ENCODE measurements at places on chromosomes 2 and 18.

DNA sequence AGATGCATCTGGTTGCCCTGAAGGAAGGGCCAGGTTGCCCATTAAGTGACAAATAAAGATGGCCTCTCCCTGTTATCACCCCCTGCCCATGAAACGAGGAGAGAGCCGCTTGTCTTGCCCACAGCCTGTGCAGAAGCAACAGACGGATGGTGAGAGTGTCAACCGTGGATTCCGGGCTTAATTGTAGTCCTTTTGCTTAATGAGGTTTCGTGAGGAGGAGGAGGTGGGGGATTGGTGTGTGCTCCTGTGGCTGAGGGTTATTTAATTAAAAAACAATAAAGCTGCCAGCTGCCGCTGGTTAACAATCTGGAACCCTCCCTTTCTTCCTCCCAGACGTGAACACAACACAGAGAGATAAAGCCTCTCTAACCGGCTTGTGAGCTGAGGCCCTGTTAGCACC is 188.0 kb upstream of the PARD3B start:
- DNase-seq = no peak

DNA sequence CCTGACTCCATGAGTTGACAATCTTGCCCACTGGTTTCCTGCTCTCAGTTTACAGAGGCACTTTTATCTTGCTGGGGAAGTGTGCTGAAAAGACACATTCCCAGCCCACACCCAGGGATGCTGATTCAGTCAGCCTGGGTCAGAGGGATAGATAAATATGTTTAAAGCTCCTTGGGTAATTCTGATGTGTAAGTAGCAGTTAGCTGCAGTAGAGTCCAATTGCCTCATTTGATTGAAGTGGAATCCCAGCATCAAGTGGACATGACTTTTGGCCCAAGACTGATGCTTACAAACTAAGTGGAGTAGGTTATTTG is 29.4 kb downstream of the PSD4 start:
- no peak for DNase-seq

DNA sequence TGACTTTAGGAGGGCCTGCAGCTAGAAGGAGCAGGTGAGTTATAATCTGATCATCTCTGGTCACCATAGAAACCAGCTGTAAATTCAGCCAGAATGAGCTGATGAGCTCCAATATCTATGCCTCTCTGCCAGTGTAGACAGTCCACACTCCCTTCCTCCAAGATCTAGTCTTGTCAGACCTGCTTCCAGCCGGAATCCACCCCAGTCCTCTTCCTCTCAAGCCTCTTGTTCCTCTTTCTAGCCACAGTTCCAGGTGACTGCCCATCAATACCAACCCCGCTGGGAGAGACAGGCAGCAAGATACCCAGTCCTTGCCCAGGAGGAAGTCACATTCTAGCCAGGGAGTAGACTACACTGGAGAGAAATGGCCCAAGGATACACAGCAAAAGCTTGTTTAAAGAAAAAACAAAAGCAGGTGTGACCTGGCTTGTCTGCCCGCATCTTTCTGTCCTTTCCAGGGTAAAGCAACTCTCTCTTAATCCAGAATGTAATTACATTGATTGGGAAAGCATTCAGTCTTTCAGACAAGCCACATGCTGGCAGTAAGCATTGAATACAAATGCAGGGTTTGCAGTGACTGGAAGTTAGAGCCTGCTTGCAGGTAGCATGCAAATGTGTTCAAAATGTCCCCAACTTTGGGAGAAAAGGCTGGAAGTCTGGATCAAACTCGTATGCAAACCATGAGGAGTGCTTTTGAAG is 9.0 kb upstream of the SLC35F6 start:
- no peak for DNase-seq

DNA sequence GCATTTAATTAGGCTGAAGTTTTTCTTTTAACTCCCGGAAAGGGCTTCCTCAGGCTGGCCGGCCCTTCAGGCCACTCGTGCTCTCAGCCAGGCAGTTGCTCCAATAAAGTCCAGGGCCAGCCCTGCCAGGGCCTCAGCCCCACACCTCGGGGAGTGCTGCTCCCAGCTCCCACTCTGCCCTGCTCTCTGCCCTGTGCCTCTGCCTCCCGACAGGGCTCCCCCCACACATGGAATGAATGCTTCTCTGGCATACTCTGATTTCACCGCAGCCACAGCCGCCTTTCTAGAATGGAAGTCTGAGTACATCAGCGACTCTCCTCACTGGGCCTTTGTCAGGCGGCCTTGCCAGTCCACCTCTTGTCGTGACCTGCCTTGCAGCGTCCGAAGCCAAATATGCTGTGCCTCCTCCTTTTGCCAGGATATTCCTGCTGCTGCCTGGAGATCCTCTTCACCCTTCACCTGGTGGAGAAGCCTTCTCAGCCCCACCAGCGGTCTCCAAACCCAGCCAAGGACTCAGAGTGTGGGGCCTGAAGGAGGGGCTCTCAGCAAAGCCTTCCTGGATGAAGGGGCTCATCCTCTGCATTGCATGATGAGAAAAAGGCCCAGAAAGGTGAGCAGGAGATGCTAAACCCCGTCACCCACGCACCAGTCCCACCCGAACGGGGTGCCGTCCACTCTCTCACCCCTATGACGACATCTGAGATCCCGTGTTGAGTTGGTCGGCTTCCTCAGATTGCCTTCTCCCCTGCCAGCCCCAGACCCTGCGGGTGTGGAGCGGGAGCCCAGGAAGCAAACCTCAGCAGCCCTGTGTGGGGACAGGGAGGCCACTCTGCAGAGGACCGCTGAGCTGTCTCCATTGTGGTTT is 472.7 kb upstream of the HS6ST1 start:
- no peak for DNase-seq

GRCh38 chr2:46870051-46870839 is 45.4 kb downstream of the MCFD2 start:
- no peak for DNase-seq

GRCh38 chr18:27413495-27414401 is 228.6 kb upstream of the CHST9 start:
- no peak for DNase-seq

DNA sequence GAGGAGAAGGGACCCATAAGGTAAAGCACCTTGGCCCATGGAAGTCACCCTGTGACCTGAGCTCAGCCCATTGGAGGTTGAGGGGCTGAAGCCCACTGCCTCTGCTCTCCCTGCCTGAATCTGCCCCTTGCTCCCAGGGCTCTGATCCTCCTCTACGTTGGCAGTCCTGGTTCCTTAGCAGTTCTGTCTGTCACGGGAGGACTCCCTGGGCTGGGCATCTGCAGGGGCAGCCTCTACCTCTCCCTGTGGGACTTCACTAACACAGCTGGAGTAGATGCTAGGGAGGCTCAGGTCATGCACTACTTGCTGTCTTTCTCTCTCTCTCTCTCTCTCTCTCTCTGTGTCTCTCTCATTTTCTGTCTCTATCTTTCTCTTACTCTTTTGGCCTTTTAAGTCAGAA is 8.7 kb downstream of the GYPC start:
- no peak for DNase-seq

DNA sequence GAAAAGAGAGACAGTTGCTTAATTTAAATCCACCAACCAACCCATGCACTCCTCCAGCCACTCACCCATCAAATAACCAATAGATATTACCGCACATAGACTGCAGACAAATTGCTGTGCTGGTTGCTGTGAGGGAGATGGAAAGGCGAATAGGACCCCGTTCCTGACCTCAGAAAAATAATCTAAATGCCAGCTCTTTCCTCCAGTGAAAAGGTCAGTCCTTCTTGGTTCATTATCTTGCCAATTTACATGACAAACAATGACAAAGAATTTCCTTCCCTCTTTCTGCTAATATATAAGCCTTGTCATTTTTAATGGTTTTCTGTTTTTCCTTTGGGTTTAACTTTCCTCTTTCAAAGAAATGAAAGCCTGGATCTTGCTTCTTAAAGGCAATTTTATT is 61.6 kb downstream of the MEP1B start:
- DNase-seq = no peak
